ENCODE measurements at places on chromosomes 2 and 18.

DNA sequence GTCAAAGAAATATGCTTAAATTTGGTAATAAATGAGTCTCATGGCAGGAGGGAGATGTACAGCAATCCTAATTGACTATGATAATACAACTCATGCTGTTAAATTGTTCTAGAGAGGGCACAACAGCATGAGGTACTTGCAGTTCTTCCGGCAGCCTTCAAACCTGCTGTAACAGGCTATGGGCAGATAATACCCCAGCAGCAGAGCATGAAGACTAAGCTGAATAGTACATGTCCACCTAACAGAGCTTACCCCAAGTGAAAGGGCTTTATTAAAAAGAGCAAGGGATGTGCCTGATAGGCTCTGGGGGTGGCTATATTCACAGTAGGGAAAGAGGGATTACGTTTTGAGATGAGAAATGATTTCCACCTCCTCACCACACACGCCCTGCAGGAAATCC lies 28.9 kb downstream of the MRO start:
- DNase-seq: no peak

DNA sequence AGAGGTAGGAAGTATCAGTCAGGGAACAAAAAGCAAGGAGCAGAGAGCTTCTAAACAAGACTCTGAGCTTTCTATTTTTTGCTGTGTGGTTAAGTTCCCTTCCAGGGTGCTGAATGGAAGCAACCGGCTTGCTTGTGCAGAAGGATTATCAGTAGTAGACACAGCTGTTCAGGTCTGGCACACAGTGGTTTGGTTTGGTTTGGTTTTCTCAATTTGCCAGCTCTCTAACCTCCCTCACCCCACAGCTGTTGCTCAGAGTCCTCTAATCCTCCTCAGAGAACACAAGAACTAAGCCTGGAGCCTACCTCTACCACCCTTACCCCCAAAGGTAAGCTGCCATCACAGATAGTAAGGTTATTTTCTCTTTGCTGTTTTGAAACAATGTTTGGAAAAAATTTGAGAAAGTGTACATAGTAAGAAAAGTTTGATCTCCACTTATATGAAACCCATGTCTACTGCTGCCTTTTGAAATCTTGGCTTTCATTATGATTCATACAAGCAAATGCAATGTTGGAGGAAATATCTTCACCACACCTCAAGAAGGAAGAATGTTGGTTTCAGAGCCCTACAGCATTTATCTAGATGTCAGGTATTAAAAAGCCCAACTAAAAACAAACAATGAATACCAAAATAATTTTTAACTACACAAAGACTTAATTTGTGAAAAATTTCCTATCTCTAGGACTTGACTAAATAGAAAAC lies 255.3 kb downstream of the NR4A2 start:
- DNase-seq: peak; percentile 6

GRCh38 chr2:46769809-46770208 lies 145.8 kb downstream of the MCFD2 start:
- DNase-seq: no peak

- DNase-seq: no peak
Observed at GRCh38 chr2:128779301-128780095, 460.8 kb upstream of the HS6ST1 start.

DNA sequence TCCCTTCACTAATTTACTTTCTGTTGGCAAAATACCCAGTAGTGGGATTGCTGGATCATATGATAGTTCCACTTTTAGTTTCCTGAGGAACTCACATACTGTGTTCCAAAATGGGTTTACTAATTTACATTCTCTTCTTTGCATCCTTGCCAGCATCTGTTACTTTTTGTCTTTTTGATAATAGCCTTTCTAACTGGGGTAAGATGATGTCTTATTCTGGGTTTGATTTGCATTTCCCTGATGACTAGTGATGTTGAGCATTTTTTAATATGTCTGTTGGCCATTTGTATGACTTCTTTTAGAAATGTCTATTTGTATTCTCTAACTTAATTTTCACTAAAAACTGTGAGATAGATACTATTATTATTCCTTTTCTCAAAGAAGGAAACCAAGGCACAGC lies 411.7 kb downstream of the SOCS6 start:
- no peak for DNase-seq

DNA sequence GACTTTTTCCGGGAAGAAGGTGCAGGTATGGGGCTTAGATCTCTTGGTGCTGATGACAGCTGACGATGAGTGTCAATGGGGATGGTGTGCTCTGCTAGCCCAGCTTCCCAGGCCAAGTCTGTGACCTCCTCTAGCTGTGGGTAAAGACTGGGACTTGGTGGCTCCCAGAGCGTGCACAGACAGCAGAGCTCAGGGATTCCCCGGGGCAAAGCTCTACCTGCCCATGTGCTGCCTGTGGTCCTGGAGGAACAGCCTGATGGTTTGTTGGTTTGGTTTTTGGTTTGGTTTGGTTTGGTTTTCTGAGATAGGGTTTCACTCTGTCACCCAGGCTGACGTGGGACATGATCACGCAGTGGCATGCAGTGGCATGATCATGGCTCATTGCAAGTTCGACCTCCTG lies 19.2 kb downstream of the ATP6V1B1 start:
- no peak for DNase-seq

GRCh38 chr2:85427300-85427835 lies 8.9 kb downstream of the SH2D6 start:
- DNase-seq: no peak

GRCh38 chr2:109736177-109736827 lies 57.8 kb upstream of the RGPD5 start:
- DNase-seq: peak; percentile 76
